ENCODE measurements at places on chromosomes 2 and 18. TPM values are rescaled to one million over a fixed set of nuclear protein-coding genes. Genes with fewer than 3 reads are reported as not detected.

The EHD3 gene
- 12.1 TPM for polyA plus RNA-seq

The SCG2 gene
- 1.6 TPM for polyA plus RNA-seq

The CRYGC gene
- polyA plus RNA-seq = not detected

The KHK gene
- 4.6 TPM for polyA plus RNA-seq

- DNase-seq = no peak
Observed at GRCh38 chr2:133553838-133554408, 14.3 kb downstream of the NCKAP5 start.

- no peak for DNase-seq
Observed at GRCh38 chr2:126846241-126846640, 52.4 kb upstream of the TEX51 start.

- peak; percentile 68 for DNase-seq
Observed at GRCh38 chr18:63590373-63590772, 3.2 kb downstream of the SERPINB13 start.

- DNase-seq = no peak
Observed at GRCh38 chr2:200156166-200156835, 150.2 kb upstream of the SPATS2L start.

DNA sequence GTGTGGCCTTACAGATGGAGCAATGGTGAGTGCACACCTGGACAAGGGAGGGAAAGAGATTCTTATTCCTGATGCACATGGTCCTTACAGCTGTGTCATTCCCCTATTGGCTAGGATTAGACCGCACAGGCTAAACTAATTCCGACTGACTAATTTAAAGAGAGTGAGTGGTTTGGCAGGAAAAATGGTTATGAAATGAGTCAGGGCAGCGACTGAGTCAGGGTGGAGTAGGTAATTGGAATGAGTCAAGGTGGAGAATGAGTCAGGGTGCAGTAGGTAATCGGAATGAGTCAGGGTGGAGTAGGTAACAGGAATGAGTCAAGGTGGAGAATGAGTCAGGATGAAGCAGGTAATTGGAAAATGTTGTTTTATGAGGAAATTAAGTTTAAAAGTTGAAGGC lies 1353.7 kb upstream of the LRRTM1 start:
- DNase-seq = no peak

DNA sequence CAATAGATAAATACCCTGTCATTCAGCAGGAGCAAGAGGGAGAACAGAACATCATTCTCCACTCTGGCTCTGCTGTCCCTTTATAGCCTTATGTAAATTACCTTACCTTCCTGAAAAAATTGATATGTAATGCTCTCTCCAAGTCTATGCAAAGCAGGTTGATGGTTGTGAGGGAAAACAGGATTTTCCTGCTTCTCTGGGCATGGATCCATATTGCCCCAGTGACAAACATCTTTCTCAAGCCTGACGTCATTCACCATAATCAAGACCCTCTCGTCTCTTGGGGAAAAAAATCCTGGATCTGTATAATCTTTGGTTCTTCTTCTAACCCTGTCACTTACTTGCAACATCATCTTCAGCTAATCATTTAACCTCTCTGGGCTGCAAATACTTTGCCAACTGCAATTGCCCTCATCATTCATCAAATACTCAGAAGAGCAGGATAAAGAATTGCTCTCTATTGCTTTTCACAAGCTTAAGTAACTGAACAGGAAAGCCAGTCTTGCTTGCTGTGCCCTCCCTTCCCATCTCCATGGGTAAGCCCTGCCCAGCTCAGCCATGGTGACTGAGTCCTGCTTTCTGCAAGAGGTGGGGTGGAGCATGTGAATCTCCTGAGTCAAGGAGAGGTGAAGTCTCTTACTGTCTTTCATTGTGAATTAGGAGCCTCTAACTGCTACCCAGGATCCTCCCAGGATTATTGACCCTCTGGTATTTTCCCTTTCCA lies 123.7 kb upstream of the KLF7 start:
- no peak for DNase-seq

- no peak for DNase-seq
Observed at GRCh38 chr2:235713189-235713588, 219.3 kb downstream of the AGAP1 start.

DNA sequence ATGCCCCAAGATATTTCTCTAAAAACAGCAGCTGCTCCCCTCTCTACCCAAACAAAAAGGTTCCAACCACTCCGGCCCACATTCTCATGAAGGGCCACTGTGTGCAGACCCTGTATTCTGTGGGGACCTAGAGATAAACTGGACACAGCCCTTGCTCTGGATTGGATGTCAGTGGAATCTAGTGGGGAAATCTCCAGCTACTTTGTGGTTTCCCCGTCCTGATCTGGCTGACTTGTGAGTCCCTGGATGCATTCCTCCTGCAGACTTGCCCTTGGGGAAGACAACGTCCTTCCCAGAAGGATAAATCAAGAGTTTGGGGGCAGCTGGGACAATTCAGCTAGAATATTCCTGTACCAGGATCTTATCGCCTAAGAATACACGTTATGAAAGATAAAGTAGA lies 151.1 kb downstream of the FSHR start:
- DNase-seq = no peak

DNA sequence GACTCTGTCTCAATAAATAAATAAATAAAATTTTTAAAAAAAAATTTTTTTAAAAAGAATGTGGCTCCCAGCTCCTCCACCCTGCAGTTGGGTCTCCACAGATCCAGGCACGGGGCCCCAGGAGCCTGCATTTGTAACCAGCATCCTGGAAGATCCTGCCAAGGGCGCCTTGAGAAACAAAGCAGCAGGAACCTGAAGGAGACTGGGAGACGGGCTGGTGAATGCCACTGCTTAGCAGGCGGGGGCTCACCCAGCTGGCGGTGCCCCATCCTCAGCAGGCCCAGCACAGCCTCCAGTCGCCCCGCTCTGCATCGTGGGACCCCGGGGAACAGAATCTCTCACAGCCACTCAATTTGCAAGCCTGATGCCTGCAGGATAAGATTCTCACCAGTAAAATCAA lies 187.5 kb upstream of the SALL3 start:
- DNase-seq = no peak

DNA sequence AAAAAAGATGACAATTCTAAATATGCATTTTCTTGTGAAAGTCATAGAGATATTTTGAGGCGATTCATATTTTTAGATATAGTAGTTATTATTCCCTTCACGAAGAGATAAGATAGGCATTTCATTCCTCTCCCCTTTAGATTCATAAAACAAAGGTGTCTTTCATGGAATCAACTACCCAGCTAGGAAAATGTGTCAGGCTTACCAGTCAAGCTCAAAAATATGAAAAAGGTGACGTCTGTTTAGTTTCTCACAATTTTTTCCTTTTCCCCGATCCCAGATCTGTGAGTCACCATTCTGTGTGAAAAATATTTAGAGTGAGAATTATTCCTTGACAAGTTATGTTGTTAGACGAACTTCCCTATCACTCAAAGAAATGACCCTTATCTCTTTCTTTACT lies 95.4 kb upstream of the FN1 start:
- no peak for DNase-seq

DNA sequence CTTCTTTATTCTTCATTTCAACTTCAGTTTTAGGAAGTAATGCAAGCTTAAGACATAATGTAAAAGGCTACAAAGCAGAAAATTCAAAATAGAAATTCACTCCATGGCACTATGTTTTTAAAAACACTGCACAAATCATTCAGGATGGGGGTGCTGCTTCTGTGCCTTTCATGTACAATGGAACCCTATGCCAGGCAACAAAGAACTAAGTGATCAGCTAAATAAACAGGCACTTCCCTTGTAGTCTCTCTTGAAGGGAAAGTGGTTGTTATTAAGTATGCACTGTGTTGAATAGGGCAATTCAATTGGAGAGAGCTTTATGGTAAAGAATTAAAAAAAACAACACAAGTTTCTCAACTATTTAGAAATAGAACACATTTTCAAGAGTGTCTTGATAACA lies 10.9 kb upstream of the ERBB4 start:
- no peak for DNase-seq

DNA sequence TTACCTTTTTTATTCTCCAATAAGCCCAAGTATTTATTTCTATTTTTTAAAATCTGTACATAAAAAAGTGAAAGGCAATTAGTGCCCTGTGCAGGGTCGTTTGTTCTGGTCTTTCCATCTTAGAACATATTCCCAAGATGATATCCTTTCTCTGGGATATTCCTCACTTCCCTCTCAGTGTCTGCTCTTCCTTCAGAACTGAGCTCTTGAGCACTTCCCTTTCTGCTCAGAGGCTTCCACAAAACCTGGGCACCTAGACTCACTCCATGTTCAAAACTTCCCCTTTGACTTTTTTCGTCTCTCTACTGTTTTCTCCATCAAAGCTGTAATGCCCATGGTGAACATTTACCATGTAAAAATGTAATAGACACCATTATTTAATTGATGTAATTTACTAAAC lies 296.5 kb upstream of the TCF4 start:
- no peak for DNase-seq

- no peak for DNase-seq
Observed at GRCh38 chr18:31590570-31590969, 1.1 kb upstream of the TTR start.

DNA sequence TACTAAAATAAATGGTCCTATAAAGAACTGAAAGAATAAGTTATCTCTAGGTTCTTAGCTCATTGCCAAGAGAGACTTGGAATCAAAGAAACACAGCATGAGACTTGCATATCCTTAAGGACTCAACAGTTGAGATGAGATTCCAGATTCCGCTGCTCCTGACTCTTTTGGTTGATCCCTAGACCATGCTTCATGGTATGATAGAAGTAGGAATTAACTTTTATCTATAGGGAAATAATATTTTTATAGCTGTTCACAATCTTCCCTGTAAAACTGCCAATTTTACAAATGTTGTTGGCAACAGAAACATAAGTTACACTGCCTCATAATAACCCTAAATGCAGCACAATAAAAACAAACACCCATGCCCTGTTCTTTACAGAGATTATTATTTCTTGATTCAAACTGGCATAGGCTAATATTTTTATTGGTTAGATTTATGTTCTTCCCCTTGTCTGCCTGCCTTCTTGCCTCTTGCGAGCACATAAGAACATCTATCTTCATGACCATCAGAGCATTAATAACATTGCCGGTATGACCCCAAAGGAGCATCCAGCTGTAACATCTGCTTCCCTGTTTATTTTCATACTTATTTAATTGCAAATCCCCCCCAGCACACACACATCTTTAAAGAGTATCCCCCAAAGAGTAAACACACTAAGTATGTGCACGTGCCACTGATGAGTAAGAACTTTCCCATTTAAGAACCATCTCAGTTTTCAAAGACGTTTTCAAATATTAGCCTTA lies 735.7 kb upstream of the SLC8A1 start:
- no peak for DNase-seq

GRCh38 chr18:58042826-58043490 lies 1.1 kb upstream of the NEDD4L start:
- DNase-seq = no peak

All from left lung (tissue), 14 donors.